ENCODE measurements at places on chromosomes 7 and 10. TPM values are rescaled to one million over a fixed set of nuclear protein-coding genes. Genes with fewer than 3 reads are reported as not detected.

ST8SIA6 gene
- 0.51 TPM for total RNA-seq

EBLN1 gene
- total RNA-seq = not detected

CHST3 gene
- 11.5 TPM for total RNA-seq

IDI2 gene
- total RNA-seq = not detected

GSDME gene
- total RNA-seq = 21.3 TPM

PPP1R17 gene
- not detected for total RNA-seq

ARHGEF35 gene
- total RNA-seq = 0.82 TPM

HYAL4 gene
- total RNA-seq = not detected

AKR1C2 gene
- total RNA-seq = 1.7 TPM

FAM25A gene
- total RNA-seq = not detected

FZD1 gene
- 3.2 TPM for total RNA-seq

TDRD1 gene
- total RNA-seq = not detected

INSIG1 gene
- total RNA-seq = 79.3 TPM

HK1 gene
- total RNA-seq = 121 TPM

HABP2 gene
- total RNA-seq = not detected

OPN1SW gene
- not detected for total RNA-seq

OR13A1 gene
- total RNA-seq = not detected

PRPS1L1 gene
- total RNA-seq = not detected

TUBAL3 gene
- total RNA-seq = not detected

FOXI2 gene
- not detected for total RNA-seq

AKR1B15 gene
- total RNA-seq = not detected

ZNF239 gene
- total RNA-seq = 0.51 TPM

LRRC18 gene
- total RNA-seq = not detected

FLNC gene
- total RNA-seq = 81.8 TPM

OR2A12 gene
- not detected for total RNA-seq

PIP gene
- not detected for total RNA-seq

PPP1R9A gene
- total RNA-seq = 3.0 TPM

DDC gene
- not detected for total RNA-seq

Data from endothelial cell of umbilical vein (primary cell).